ENCODE measurements at places on chromosomes 1 and 21.
A peak's percentile ranks its signal among the peaks of the same experiment; 100 is the strongest.

DNA sequence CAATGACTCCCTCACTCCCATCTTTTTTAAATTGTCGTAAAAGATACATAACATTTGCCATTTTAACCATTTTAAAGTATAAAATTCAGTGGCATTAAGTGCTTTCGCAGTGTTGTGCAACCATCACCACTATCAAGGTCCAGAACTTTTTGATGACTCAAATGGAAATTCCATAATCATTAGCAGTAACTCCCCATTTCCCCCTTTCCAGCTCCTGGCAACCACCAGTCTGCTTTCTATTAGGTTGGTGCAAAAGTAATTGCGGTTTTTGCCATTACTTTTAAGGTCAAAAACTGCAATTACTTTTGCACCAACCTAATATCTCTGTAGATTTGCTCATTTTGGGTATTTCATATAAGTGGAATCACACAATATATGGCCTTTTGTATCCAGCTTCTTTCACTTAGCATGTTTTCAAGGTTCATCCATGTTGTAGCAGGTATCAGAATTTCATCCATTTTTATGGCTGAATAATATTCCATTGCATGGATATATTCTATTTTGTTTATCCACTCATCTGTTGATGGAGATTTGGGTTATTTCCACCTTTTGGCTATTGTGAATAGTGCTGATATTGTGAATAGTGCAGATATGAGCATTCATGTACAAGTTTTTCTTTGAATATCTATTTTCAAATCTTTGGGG lies 159.7 kb downstream of the HIVEP3 start:
- no peak for DNase-seq

- DNase-seq = no peak
These were observed 15.3 kb downstream of the MAGI3 start for GRCh38 chr1:113405573-113405972.

DNA sequence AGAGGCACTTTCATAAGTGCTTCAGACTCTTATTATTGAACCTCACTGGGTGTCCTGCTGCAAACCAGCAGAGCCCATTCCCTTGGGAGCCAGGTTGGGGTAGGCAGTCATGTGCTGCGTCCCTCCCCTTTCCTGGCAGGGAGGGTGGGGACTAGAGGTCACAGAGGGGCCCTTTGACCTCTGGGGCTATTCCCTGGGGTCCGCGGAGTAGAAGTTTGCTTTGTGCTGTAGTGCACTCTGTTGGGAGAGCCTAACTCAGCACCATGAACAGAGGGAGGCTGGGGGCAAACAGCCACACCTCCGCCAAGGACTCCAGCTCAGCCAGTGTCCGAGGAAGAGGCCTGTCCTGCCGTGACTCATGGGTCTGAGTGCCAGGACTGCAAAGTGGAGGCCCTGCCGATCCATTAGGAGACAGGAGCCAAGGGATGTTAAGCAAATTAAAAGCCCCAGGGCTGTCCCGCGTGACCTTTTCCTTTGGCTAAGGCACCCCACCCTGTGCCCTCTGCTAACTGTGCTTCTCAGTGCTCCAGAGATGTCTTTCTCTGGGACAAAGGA lies 3.0 kb upstream of the IGSF21 start:
- no peak for DNase-seq

DNA sequence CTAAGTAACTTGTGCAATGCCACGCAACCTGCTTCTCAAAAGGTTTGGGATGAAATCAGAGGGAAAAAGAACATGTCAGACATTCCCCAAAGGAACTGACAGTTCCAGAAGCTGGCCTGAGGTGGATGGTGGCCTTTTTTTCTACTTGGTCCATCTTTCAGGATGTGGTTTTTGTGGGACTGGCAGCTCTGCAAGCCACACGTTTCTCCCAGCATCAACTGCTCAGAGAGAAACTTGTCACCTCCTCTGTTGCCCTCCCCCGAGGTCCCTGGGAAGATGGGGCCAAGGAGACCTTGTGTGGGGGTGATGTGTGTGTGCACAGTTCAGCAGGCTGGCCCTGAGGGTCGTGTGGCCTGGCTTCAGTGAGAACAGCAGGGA lies 2.5 kb upstream of the DHRS3 start:
- DNase-seq = no peak

GRCh38 chr1:160838888-160839287 lies 23.8 kb downstream of the CD244 start:
- DNase-seq = no peak

- no peak for DNase-seq
These were observed 23.9 kb downstream of the PCNT start for GRCh38 chr21:46347791-46348381.

DNA sequence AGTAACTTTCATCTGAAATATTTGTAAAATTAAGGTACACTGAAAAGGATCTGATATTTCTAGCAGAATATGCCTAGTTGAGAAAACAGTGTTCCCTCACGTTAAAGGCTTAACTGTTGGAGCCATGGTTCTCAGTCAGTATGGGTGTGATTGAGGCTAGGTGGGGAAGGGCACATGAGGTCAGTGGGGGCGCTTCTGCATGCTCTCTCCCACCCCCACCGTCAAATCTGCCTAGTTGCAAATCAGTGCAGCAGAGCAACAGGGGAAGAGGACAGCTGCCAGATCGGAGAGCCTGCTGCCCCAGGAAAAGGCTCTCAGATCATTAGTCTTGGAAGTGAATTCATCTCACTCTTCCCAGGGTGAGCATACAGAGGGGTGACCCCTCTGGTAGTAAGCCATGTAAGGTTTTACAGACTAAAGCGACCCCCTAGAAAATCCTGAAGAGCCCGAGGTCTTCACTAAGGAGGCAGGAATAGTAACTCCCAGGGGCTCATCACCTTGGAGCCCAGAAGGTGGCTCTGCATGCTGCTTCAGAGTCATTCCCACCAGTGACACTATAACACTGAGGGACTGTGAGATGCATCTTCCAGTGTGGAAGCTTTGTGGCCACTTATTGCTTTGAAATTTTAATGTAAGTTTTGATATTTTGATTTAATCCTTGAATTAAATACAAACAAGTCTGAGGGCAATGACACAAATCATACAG lies 83.1 kb upstream of the BARHL2 start:
- DNase-seq = no peak

DNA sequence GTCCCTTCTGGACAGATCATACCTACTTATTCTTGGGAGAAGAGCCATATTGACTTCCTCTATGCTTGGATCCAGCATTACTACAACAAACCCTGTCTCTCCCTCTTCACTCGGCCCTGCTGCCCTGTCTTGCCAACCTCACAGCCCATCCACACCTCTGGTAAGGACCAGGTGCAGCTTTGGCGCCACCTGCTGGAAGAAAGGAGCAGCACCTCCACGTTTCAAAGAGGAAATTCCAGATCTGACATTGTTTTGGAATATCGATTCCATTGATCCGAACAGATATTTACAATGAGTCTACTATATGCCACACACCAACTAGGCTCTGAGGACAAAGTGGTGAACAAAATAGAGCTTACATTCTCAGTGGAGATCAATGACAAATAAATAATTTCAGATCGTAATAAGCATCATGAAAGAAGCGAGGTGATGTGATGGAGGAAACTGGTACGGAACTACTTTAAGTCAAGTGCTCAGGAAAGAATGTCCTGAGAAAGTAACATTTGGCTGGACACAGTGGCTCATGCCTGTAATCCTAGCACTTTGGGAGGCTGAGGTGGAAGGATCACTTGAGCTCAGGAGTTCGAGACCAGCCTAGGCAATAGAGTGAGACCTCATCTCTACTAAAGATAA lies 18.7 kb downstream of the MFSD2A start:
- DNase-seq = peak; percentile 38

DNA sequence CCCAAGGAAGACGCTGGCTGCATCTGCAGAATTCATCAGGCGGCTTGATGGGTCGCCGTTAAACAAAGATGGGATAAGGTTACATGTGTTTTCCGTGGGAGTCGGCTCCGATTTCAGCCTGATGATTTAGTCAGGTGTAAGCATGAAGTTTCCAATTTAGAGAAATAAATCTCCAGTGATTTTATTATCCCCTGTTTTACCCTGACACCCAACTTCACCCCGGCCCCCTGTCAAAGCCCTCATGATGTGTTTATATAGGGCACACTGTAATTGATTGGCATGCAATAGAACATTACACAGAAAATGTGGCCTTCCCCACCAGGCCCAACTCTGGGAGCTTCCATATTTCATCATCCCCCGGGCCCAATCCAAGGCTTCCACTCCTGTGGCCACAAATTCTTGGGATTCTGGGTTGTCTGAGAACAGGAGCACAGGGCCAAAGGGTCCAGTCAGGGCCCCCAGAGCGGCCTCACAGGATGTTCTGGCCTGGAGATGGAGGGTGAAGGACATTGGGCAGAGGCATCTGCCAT lies 72.5 kb downstream of the FOXD2 start:
- DNase-seq = no peak

DNA sequence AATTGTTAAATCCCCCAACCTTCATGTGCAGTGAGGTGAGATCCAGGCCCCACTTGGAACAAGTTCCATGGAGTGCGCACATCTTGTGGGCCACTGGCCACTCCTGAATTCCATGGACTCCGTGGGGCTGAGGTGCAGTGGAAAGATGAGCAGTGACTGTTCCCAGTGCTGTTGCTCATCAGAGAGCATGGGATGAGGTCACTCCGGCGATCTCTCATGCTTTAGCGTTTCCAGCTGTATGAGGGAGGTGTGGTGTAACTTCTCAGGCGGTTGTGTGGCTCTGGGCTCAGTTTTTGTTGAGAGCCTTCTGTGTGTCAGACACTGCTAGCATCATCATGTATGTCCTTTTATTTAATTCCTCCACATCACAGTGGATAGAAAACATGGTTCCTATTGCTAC lies 96.2 kb downstream of the GALNT2 start:
- DNase-seq = no peak

Measured in stimulated activated CD8-positive, alpha-beta memory T cell treated with anti-CD3 and anti-CD28 coated beads, Interleukin-4, amount 100 ng/mL, for 1 hour (primary cell).